ENCODE measurements at places on chromosomes 1 and 21.

- no peak for DNase-seq
Measured at GRCh38 chr1:207818971-207819451, 67.2 kb downstream of the CD46 start.

DNA sequence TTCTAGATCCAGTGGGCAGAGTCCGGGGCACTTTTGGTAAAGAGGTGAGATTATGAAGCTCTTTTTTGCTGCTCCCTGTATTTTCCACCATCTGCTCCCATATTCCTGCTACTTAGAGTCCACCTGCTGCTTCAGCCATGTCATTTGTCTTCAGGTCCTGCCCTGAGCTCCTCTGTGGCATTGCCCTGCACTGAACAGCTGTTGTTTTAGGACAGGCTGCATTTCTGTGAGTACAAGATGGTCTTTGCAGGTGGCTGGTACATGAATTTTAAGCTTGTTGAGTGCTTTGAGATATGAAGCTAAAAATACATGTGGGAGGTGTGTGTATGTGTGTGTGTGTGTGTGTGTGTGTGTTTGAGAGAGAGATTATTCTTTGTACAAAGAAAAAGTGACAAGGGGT is 21.9 kb downstream of the MT1HL1 start:
- no peak for DNase-seq

DNA sequence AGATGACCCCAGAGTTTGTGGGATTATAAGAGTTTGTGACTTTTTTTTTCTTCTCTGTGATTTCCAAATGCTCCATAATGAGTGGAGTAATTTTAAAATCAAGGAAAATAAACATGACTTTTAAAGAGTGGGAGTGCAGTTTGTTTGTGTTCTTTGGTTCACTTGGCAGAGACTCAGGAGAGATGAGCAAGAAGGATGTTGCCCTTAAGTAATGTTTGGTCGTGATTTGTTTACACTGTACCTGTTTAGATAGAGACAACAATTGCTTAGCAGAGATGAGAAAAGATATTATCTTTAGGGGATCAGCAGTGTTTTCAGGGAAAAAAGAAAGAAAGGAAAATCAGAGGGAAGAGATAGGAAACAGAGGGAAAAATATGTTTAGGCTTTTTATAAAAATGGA is 170.8 kb downstream of the ADSS2 start:
- DNase-seq: no peak

GRCh38 chr1:22314706-22315105 is 136.9 kb upstream of the ZBTB40 start:
- no peak for DNase-seq

DNA sequence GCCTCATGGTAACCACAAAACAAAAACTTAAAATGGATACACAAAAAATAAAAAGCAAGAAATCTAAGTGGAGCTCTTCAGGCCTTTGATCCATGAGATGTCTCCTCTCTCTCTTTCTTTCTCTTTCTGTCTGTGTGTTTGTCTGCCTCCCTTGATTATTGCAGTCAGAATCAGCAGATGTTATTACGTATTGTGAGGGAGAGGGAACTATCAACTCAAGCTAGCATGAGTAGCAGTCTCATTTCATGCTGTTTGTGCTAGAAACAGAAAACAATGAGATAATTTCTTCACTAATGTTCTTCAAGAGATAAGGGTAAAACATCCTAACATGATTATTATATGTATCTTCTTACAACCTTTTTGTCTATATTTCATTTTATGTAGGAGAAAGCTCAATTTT is 103.7 kb upstream of the PDC start:
- DNase-seq: no peak

DNA sequence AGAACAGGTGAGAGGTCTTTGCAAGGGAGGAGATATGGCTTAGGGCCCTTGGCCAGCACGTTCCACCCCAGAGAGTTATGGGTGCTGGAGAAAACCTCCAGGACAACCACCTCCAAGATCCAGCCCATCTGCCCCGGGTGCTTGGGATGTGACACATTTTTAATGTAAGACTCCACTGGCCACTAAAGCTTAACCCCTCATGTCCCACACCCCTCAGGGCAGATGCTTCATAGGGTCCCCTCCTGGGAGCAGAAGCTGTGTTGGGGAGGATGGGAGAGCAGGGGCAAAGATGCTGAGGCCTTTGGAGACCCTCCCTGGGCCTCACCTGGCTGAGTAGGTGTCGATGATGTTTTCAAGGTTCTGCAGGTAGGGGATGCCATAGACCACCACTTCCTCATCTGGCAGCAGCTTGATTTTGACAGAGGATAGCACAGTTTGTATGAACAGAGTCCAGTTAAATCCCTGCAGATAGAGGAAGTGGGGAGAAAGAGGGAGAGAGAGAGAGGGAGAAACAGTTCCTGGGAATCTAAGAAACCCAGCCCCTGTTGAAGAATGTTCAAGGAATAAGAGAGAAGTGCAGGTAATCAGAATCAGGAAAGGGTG is 11.9 kb downstream of the PRXL2B start:
- DNase-seq: no peak

DNA sequence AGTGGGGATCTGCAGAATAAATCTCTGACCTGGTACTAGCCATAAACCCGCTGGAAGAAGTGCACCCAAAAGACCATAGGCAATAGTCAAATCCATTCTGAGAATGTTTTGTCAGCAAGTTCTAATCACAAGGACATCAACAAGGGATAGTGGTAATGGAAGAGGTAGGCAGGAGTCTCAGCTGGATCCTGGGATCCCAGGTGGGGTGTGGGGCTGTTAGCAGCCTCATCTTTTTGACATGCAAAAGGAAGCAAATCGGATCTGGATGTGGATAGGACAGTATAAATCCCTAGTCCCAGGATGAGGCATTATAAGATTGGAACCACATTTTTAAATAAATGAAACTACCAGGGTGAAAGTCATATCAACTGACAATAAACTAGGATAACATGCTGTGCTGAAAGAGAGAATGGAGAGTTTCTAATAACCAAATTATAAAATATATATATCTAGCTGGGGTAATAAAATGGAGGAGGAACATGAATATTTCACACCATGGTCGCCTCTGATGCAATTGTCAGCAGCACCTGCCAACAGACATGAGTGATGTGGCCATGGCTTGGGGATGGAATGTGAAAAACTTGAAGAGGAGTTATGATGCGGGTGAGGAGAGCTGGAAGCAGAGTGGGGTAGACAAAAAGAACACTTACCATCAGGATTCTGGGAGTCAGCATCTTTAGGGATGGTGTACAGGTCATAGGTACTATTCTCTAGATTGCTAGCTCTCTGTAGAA is 23.7 kb upstream of the PEX19 start:
- no peak for DNase-seq

GRCh38 chr21:44514746-44515358 is 25.1 kb downstream of the KRTAP10-1 start:
- DNase-seq: no peak

DNA sequence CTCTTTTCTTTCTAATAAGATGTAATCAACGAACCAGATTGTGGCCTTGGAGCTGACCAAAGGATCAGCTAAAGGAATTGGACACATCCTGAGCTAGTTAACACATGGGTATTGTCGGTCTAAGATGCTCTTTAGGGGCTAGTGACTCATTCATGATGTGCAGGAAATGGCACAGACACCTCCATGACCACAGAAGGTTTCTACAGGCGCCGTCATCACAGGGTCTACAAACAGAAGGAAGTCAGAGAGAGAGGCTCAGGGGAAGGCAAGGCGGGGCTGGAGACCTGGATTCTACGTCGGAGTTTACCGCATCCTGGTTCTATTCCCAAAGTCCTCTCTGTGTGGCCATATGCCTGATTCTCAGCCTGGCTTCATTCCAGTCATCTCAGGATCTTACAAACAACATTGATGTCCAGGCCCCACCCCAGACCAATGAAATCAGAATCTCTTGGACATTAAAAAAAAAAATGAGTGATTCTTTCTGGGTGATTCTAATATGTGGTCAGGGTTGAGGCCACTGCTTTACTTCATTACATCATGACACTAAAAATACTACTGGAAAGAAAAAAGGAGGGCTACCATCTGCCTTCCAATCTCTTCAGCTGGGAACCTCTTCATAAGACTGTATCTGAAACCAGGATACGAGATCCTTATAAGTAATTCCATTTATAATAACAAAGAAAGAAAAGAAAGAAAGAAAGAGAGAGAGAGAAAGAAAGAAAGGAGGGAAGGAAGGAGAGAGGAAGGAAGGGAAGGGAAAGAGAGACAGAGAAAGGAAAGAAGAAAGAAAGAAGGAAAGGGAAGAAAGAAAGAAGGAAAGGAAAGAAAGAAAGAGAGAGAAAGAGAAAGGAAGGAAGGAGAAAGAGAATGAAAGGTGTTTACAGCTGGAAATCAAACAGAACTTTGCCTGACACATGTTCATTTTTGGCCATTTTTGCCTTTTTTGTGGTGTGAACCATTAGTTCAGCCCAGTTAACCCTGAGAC is 11.6 kb upstream of the KCNJ15 start:
- DNase-seq: no peak

DNA sequence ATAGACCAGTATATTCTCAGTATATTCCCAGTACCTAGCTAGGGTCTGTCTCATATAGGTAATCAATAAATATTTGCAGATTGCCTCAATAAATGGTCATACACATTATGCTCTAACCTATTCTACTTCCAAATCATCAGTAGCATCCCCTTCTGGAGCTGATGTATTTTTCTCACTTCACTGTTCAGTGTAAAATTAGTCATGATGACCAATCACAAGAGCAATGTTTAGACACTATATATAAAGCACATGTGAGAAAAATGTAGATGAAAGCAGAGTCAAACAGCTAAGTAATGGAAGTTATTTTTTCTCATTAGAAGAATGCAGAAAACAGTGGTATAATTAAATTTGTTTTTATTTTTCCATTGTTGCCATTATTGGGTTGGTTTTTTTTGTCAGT is 34.7 kb downstream of the EPRS1 start:
- no peak for DNase-seq

DNA sequence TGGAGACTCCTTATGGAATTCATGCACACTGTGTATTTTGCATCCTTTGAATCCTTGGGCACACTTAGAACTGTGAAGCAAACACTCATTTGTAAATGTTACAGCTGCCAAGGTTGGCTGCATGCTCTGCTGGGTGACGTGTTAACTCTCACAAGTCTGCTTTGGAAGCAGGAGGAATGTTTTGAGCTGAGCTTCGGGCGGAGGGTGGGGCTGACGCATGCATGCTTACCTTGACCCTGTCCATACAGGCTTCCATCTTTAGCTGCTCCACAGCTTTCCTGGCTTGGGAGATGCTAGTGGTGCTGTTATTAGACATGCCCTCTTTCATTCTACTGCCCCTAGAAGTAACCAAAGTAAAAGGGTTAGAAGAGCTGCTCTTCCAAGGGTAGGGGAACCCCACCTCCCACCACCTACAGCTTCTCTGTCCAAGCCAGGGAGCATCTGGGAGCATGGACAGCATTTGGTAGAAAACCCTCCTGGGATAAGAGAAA is 66.0 kb downstream of the GNG4 start:
- no peak for DNase-seq
